Choroid plexus epithelial cell (primary cell): ENCODE measurements at places on chromosomes 11 and 22.

DNA sequence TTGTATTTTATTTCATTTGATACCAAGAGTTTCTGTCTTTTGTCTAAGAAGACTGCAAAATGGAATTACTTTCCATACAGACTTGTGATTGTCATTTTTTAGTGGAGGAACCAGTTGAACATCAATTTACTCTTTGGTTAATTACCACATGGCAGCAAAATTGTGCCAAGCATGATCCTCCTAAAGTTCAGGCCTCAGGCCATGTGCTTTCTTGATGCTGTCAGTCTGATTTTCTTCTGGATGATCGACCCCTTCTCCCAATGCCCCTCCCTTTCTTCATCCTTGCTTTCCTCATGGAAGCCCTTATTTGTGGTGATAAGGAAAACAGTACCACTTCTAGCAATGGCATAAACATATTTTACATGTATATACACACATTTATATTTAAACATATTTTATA, 76.2 kb downstream of the SVIP start:
- no peak for DNase-seq

GRCh38 chr22:41732096-41732772, 32.9 kb downstream of the MEI1 start:
- DNase-seq, result no peak

GRCh38 chr11:61897387-61898246, 6.3 kb upstream of the FADS3 start:
- DNase-seq, result peak; percentile 78

DNA sequence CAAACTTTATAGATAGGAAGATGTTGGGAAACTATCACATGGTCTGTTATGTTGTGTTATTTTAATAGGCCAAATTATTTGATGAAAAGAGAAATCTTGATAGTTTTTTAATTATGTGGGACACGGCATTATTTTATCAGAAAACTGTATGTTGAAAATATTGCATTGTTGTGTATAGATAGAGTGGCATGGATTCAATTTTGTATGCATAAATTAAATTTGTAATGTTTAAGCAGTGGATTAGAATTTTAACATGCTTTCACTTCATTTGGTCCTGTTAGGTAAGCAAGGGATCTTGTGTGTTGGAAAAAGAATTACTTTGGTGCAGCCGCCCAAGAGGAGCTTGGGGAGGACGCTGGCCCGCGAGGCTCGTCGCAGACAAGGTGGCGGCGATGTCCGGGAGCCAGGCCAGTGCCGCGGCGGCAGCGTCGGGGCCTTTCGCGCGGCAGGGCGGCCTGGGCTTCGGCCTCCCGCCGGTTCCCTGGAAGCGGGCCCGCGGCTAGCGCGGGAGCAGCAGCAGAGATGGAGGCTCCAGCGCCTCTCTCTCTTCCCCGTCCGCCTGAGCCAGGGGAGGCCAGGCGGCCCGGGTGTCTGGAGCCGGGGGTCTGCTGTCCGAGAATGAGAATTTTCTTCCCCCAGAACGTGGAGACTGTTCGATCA, 82.7 kb downstream of the GGT1 start:
- peak; percentile 48 for DNase-seq

DNA sequence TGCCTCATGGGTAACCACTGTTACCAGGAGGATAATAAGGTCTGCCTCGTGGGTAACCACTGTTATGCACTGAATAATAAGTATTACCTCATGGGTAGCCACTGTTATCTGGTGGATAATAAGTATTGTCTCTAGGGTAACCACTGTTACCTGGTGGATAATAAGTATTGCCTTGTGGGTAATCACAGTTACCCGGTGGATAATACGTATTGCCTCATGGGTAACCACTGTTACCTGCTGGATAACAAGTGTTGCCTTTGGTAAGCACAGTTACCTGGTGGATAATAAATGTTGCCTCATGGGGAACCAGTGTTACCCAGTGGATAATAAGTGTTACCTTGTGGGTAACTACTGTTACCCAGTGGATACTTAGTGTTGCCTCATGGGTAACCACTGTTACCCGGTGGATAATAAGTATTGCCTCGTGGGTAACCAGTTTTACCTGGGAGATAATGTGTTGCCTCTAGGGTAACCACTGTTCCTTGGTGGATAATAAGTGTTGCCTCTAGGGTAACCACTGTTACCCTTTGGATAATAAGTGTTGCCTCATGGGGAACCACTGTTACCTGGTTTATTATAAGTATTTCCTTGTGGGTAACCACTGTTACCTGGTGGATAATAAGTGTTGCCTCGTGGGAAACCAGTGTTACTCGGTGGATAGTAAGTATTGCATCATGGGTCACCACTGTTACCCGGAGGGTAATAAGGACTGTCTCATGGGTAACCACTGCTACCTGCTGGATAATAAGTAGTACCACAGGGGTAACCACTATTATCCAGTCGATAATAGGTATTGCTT, 10.6 kb upstream of the NXPE4 start:
- DNase-seq, result peak; percentile 14

GRCh38 chr22:16965560-16965959, 42.5 kb downstream of the GAB4 start:
- DNase-seq, result no peak

DNA sequence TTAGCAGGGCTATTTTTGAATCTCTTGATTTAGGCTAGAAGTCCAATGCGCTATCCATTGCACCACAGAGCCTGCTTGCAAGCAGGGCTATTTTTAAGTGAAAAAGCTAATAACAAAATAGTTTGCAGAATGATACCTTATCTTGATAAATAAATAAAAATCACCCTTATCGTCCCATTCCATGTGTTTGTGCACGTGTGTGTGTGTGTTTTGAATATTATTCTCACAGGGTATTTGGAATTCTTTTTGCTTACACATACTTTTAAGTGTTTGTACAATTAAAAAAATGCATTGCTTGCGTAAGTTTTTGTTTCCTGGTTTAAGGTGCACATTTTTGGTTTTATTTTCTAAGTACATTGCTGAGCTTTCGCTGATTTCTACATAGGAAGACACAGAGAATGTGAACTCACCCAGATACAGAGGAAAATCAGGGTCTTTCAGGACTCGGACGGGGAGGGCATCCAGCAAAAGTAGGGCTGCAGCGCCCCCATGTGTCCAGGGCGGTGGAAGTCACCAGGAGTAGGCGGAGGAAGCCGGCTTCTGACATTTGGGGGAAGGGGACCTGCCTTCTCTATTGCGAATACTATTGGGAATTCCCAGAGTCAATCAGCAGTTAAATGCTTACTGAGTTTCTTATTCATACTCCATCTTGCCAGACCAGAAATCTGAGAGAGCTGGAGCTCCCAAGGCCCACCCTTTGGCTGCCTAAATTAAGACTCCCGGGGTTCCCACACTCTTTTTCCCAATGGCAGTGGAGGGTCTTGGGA, 27.3 kb downstream of the SLC1A2 start:
- DNase-seq, result peak; percentile 93

- DNase-seq, result no peak
Observed at GRCh38 chr11:8093931-8094575, 13.0 kb downstream of the TUB start.

DNA sequence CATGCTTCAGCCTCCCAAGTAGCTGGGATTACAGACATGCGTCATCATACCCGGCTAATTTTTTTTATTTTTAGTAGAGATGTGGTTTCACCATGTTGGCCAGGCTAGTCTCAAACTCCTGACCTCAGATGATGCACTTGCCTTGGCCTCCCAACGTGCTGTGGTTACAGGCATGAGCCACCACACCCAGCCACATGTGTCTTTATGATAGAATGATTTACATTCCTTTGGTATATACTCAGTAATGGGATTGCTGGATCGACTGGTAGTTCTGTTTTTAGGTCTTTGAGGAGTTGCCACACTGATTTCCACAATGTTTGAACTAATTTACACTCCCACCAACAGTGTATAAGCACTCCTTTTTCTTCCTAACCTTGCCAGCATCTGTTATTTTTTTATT, 276.2 kb downstream of the METTL15 start:
- DNase-seq, result peak; percentile 95

DNA sequence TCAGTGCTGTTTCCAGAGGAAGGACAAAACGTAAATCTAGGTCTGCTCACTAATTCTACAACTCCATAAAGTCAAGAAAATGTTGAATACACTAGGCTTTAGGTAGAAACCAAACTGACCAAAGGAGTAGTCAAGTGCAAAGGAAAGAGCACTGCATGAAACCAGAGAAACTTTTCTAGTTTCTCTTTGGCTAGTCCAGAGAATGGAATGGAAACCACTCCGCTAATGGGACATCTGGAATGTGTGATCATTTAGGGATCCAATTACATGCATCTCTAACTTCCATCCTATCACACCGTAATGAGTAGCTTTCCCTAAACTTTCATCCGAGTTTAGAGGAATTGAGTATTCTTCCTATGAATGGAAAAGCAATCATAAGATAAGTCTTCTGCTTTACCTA, 2.4 kb downstream of the OR52M1 start:
- no peak for DNase-seq

DNA sequence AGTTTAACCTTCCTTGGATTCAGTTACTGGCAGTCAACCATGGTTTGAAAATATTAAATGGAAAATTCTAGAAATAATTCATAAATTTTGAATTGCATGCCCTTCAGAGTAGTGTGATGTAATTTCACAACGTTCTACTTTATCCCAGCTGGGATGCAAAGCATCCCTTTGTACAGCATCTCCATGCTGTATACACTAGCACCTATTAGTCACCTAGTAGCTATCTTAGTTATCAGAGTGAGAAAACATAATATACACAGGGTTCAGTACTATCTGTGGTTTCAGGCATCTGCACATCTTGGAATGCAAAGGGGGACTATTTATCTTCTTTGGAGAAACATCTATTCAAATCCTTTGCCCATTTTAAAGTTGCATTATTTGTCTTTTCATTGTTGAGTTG, 30.8 kb downstream of the CBL start:
- DNase-seq, result peak; percentile 36

- no peak for DNase-seq
Observed at GRCh38 chr11:64778223-64778472, 194 bp downstream of the SF1 start.
